Testis (tissue), 5 donors: ENCODE measurements at places on chromosomes 1 and 21. TPM values are rescaled to one million over a fixed set of nuclear protein-coding genes. Genes with fewer than 3 reads are reported as not detected.

PTGFRN gene
- 32.0 TPM for polyA plus RNA-seq

DNA sequence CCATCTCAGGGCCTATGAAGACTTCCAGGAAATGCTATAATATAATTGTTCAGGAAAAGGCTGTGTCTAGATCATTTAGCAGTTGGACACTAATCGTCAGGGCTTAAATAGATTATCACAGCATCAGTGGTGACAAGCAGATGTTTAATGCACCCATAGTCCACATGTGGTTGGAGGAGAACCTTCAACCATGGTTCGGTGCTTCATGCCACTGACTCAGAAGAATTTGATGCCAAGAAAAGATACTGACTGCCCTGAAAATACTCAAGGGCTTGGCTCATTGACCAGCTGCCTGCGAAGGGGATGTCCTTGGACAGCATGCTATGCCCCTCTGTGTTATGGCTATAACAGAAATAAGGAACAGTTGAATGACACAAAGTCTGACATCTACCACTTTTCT, 175.7 kb downstream of the HHIPL2 start:
- H3K4me1 ChIP-seq: peaks cover 4% of the 10 kb centered on the region
- DNase-seq: no peak
- H3K27me3 ChIP-seq: no peaks in the 10 kb centered on the region
- no peak overlapping the region for H3K27ac ChIP-seq
- no peak overlapping the region for H3K4me3 ChIP-seq

GRCh38 chr1:179164494-179164893, 65.0 kb downstream of the ABL2 start:
- DNase-seq: no peak
- H3K36me3 ChIP-seq: no peaks in the 10 kb centered on the region
- no peak overlapping the region for H3K27ac ChIP-seq
- H3K27me3 ChIP-seq: no peaks in the 10 kb centered on the region
- no peak overlapping the region for H3K4me3 ChIP-seq
- no peaks in the 10 kb centered on the region for H3K4me1 ChIP-seq

DNA sequence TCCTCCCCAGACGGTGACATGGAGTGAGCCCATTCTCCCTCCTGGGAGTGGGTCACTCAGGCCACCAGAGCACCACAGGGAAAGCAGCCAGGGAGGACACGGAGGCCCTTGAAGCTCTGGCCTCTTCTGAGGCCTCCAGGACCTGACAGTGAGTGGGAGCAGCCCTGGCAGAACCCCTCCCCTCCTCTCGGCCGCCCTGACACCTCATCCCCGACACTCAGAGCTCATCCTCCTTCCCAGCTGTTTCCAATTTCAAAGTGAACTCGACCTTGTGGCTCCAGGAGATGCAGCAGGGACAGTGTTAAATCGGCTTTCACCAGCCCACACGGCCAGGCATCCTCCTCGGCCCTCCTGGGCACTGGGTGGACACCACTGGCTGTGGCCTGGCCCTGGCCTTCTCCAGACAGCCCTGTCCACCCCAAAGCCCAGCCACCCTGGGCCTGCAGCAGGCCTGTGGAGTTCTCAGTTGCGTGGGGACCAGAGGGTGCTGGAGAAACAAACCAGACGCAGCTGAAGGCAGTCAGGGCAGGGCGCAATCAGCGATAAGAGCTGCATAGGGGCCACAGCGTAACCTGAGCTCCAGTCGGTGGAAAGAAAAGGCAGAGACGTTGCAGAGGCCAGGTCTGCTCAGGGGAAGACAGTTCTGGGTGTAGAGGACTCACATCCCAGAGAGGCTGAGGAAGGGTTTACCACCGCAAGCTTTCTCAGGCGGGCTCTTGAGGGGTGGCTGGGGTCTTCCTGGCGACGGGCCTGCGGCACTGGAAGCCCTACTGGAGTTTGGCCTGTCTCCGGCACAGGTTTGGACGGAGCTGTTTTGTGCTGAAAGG, 27.1 kb downstream of the FTCD start:
- H3K27ac ChIP-seq: no peak overlapping the region
- no peak overlapping the region for H3K4me3 ChIP-seq
- H3K36me3 ChIP-seq: no peaks in the 10 kb centered on the region
- H3K27me3 ChIP-seq: no peaks in the 10 kb centered on the region
- no peak for DNase-seq

DNA sequence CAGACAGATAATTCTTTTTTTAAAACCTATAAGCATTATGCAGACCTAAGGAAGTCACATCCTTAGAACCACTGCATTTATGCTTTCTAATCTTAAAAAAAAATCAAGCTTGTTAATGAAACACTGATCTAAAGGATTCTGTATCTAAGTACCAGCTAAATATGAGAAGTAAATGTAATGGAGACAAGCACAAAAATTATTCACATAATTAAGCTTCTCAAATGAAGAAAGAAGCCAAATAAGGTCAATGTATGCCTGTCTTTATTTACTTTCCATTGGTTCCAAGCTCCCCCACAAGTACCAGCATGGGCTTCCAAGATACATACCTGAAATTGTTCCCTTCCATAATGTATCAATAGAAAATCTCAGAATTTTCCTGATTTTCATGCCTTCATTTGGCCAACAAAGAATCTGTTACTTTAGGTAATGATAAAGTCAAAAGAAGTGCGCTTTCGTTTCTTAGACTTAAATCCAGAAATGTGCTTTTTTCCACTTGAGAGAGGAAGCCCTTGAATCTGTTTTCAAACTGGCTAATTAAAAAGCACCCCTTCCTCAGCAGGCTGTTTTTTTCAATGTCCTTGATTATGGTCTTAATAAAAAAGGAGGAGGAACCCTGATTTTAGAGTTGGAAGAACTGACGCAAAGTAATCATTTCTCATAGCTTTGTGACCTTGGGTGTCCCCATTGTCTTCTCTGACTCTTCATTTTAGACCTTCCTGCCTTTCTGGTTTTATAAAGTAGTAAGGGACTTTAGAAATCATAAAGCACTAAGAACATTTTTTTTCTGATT, 3.8 kb downstream of the RGS2 start:
- no peaks in the 10 kb centered on the region for H3K4me1 ChIP-seq
- H3K4me3 ChIP-seq: no peak overlapping the region
- peak overlapping the region; percentile 14 for H3K27ac ChIP-seq
- no peaks in the 10 kb centered on the region for H3K27me3 ChIP-seq

DNA sequence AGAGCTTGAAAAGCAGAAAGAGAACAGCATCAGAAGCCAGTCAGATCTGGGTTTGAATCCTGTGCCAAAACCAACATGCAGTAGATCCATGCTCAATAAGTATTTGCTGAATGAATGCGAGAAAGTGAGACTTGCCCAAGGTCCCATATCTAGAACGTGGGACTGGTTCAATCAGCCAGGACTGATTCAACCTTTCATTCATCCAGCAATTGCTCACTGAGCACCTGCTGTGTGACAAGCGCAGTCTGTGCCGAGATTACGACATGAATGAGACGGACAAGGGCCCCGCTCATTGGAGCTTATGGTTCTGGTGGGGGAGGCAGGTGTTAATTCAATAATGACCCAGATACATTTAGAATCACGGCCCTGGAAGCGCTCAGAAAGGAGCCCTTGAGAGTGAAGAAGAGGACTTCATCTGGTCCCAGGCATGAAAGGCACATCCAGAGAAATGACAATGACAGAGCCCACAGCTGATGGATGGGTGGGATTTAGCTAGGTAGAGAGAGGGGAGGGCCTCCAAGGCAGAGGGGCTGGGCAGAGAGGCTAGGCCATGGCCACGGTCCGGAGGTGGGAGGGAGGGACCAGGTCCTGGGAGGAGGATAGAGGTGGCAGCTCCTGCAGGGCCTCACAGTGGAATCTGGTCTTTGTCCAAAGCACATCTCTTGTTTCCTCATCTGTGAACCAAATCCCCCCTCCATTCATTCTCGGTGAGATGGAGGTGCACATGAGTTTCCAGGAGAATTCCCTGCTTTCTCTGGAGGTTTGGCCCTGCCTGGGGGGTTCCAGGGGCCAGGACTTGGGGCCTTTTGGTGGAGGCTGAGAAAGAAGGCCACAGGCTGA, 4.2 kb upstream of the FAM131C start:
- no peak overlapping the region for H3K4me3 ChIP-seq
- no peaks in the 10 kb centered on the region for H3K36me3 ChIP-seq
- DNase-seq: no peak
- no peaks in the 10 kb centered on the region for H3K27me3 ChIP-seq

- H3K27ac ChIP-seq: no peak overlapping the region
- H3K4me3 ChIP-seq: no peak overlapping the region
- H3K27me3 ChIP-seq: no peaks in the 10 kb centered on the region
- H3K4me1 ChIP-seq: peaks cover 20% of the 10 kb centered on the region
- no peak for DNase-seq
Observed at GRCh38 chr1:15803380-15803779, 4.1 kb downstream of the UQCRHL start.
